ENCODE measurements at places on chromosomes 5 and 9.

DNA sequence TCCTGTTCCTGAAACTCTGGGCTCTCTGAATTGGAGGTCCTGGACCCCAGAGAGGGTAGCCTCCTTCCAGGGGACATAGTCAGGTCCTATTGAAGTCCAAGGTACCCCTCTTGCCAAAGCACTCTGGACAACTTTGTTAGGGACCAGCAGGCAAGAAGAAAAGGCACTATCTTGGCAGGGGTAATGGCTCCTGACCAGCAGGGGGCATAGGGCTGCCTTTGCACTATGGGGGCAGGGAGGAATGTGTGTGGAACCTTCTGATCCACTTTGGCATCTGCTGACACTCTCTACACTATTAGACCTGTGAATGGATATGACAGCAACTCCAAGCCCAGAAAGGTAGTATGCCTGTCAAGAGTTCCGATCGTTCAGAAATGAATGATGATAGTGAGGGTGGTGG is 179.0 kb upstream of the CD180 start:
- DNase-seq: peak; percentile 5

DNA sequence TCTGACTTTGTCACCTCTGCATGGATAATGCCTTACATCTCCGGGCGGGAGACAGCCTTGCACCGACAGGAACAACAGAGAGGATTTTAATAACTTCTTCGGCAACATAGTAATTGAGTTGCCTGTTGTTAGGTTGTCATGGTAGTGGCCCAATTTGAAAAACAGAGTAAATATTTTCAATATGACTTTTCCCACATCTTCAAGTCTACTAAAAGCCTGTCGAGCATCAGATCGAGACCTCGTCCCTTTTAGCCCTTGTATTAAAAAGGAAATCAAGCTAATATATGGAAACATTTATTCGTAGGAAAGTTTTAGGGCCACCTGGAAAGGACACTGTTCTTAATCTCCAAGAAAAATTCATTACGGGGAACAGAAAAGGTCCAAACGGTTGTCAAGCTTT is 70.8 kb upstream of the FCN2 start:
- no peak for DNase-seq

DNA sequence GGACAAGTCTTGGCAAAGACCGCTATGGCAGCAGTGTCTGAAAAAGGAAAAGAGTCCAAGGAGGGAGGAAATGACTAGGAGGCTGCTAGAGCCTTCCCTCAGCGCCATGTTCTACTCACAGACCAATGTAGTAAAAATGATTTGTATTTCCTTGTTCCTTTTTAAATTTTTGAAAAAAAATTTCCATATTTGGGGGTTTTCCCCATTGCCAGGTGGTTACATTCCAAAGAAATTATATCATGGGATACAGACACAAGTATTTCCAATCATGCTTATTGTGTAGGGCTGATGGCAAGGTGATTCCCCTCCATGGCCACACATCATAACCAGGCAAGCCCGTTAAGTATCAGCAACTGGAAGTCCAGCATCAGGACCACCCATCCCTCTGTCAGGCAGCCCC is 138.2 kb downstream of the PIP5K1B start:
- no peak for DNase-seq

DNA sequence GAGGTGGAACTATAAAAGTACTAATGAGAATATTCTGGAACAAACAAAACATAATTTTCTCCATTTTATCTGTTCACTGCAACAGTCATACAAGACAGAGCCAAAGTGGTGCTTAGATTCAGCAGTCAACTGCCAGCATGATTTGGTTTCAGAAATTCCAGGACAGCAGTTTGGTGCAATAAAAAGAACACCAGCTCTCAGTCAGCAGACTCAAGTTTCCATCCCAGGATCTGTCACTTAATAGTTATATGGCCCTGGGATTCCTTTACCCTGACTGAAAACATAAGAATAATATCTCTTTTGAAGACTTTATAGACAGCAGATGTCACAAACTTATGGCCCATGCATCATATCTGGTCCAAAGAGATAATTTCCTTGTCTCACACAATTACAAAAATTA is 92.8 kb upstream of the RASEF start:
- no peak for DNase-seq

DNA sequence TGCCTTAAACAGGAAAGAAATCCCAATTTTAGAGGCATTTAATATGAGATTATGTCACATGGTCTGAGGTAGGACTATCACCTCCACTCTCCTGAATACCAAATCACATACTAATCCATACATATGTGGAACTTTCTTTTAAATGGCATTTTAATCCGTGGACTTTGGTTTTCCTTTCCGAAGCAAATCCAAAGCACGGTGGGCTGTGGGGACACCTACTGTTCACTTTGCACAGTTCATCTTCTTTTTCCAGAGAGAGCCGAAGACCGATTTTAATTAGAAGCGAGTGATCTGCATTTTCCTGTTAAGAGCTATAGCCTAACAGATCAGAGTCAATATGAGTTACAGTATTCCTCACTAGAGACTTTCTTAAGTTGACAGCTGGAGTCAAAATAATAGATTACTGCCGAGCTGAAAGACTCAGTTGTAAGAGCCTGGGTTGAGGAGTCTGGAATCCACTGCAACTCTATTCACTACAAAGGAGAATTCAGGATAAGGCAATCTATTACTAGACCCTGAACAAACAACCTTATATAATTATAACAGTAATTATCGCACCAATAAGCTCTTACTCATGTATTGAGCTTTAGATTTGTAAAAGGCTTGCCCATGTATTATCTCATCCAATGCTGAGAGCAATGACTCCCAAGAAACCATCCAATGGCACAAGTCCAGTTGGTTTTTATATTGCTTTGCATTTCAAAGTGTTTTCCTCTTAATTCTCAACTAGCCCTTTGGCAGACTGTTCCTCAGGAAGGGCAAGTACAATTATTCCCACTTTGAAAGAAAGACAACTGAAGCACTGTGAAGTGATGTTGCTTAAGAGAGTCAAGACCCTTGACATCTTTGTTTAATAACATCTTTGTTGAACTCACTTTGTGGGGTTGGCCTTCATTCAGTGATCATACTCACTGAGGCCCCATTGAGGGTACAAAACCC is 144.7 kb downstream of the TRPM6 start:
- no peak for DNase-seq

GRCh38 chr9:137150617-137151457 is 11.9 kb downstream of the GRIN1 start:
- DNase-seq: peak; percentile 84

- peak; percentile 5 for DNase-seq
Observed at GRCh38 chr5:138282920-138283742, 8.7 kb upstream of the GFRA3 start.

DNA sequence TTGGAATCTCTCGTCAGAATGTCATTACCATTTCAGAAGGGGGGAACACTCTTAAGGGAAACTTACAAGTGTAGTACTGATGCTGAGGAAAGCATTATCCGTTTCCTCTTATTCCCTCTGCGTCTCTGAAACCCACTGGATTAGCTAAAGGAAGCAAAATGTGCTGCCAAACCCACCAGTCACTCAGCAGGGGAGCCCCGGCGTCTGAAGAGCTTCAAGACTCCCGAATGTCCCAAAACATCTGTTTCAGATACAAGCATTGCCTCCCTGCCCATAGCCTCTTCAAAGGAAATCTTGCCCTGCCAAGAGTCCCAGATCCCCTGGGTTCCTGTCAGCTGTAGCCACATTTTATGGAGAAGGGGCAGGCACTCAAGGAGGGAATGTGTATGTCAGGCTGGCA is 1.0 kb upstream of the HCN1 start:
- no peak for DNase-seq

DNA sequence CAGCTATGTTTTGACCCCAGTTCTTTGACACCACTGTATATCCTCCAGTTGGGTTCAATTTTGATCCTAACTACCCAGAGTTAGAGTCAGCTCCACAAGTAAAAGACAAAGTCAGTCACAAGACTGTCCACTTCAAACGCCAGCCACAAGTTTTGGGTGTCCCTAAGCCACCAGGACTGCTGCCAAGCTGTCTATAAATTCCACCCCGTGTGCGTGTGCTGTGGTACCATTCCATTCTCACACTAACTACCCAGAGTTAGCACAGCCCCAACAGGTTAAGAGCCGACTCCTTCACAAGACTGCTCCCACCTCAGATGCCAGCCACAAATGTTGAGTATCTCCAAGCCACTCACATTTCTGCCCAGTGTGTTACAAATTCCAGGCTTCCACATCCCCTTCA is 56.7 kb downstream of the APC start:
- no peak for DNase-seq

DNA sequence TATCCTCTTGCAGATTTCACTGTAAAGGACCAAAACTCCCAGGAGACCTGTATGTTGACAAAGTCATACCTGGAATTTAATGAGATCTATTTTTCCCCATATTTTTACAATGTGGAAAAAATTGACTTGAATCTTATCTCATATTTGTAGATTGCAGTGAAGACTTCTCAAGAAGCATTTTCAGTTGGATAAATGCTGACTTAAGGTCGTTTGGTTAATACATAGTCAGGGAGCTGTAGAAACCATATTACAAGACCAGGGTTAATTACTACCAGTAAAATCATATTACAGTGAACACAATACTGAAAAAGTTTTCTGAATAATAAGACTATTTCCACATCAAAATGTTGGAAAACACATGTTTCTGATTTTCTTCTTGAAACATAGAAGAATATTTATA is 119.8 kb downstream of the ATG10 start:
- no peak for DNase-seq

DNA sequence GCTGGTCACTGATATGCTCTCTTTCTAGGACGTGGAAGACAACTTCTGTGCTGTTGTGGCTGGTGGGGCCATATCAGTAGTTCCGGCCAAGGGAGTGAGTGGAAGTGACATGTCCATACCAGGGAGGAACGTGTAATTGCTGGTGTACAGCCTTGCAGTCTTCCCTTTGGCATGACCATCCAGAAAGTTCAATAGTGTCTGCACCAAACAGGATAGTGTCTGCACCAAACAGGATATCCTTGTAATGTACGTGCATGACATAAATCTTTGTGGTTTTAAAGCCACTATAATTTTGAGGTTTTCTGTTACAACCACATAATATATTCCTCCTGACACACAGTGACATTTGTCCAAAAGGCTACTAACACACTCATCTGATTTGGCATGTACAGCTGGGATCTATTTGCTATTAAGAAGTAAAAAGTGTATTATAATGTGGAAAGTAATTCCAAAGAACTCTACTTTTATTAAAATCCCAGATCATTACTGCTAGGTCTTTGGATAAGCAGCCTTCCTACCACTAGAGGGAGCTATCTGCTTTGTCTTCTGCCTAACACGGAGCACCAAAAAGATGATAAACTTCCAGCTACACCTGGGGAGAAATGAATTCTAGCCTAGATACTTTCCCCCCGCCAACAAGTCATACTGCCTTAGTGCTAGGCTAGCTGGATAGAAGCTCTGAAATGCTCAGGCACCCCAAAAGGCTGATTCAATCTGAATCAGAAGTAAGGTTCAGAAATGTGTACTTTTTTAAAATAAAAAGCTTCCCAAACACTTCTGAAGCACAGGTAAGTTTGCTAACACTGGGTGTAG is 52.7 kb downstream of the RNF145 start:
- peak; percentile 73 for DNase-seq

GRCh38 chr9:15298362-15298761 is 8.7 kb downstream of the TTC39B start:
- DNase-seq: no peak

GRCh38 chr5:32201122-32201753 is 27.1 kb upstream of the GOLPH3 start:
- DNase-seq: no peak

- no peak for DNase-seq
Observed at GRCh38 chr5:133983674-133984073, 15.2 kb upstream of the C5orf15 start.

- no peak for DNase-seq
Observed at GRCh38 chr9:28004900-28005299, 431.6 kb upstream of the C9orf72 start.

GRCh38 chr5:40428126-40428525 is 251.6 kb upstream of the PTGER4 start:
- peak; percentile 76 for DNase-seq

- DNase-seq: no peak
Observed at GRCh38 chr5:174799121-174799520, 74.7 kb downstream of the MSX2 start.

DNA sequence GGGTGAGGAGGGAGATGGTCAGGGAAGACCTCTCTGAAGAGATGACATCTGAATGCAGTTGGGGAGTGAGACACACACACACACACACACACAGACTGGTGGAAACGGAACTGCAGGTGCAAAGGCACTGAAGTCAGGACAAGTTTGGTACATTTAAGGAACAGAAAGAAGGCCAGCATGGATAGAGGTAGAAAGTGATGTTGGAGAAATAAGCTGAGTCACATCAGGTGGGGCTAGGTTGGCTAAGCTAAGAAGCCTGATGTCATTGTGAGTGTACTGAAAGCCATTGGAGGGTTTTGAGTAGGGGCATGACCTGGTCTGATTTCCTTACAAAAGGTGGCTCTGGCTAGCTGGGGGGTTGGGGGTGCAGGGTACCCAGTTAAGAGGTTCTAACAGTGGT is 3.1 kb downstream of the BSPRY start:
- DNase-seq: no peak

GRCh38 chr5:89443508-89443907 is 560.5 kb upstream of the MEF2C start:
- DNase-seq: no peak

- DNase-seq: no peak
Observed at GRCh38 chr5:119331566-119332095, 24.2 kb upstream of the TNFAIP8 start.

DNA sequence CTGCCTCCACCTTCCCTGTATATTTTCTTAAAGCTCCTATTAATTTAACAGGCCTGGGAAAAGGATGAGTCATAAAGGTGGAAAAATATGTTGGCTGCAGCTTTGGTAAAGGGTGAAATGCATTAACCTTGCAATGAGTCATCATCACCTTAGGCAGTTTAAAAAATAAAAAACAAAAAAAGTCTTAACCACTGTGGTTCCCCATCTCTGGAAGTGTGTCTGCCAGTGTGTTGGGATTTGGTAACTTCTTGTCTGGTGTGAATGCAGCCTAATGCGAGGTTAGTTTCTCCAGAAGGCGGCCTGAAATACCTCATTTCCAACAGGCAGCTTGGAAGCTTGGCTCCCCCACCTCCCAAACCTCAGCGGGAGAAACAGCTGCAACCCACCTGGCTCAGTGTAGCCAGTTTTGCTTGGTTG is 265.3 kb upstream of the GAS1 start:
- DNase-seq: no peak

DNA sequence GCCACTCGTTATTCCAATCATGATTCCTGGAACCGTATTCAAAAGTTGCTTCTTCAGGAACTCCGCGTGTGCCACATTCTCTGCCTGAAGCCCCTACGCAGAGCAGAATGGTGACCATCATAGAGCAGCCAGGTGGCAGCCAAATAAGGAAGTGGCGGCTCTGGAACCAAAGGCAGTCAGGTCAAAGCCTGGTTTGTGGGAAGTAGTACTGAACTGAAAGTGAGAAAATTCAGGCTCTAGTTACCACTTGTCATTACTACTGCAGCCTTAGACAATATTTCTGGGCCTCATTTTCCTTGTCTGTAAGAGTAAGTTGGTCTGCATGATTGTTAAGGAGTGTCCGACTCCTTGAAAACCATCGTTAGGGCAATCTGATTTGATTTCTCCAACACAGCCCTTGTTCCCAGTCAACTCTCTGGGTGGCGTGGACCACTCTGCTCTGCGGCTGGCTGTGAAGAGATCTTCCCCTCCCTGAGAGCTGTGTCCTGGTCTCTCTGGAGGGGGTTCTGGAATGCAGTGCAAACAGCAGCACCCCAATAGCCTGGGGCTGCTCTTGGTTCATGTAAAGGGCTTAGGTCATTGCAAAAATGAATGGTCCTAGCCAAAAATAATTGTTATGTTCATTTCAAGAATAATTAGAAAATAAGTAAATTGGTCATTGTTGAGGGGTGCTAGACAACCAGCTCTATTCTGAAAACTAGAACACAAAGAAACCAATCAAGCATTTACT is 102.4 kb downstream of the MED27 start:
- DNase-seq: no peak
